ENCODE measurements at places on chromosomes 16 and 17.

- DNase-seq, result no peak
Measured at GRCh38 chr16:75781683-75782343, 55.5 kb upstream of the CPHXL start.

GRCh38 chr16:57898961-57899360 is 72.0 kb downstream of the CNGB1 start:
- no peak for DNase-seq

DNA sequence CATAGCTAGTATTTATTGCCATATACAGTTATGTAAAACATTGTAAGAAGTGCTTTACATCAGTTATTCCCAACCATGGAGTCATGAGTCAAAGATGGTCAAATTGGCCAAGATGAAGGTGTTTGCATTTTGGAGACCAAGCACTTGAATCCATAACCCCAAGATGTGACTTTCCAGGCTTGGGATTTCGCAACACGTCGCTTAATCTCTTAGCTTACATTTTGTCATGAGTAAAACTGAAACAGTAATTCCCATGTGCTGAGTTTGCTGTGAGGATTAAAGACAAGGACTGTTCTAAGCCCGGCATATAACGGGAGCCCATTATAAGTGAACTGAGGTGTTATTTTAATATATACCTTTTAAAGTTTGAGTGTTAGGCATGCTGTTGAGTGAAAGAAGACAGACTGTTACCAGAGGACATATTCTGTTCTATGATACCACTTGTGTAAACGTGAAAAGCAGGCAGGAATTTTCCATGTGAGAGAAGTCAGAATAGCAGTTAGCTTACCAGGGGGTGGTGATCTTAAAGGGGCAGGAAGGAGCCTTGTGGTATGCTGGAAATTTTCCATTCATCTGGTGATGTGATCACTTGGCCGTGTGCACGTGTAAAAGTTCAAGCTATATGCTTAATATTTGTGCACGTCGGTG is 484.9 kb downstream of the WWOX start:
- no peak for DNase-seq

GRCh38 chr17:43718544-43718943 is 40.0 kb downstream of the SOST start:
- no peak for DNase-seq

- no peak for DNase-seq
Measured at GRCh38 chr16:62272035-62272434, 235.8 kb upstream of the CDH8 start.

- DNase-seq, result peak; percentile 48
Measured at GRCh38 chr17:40551879-40552768, 13.1 kb downstream of the CCR7 start.

DNA sequence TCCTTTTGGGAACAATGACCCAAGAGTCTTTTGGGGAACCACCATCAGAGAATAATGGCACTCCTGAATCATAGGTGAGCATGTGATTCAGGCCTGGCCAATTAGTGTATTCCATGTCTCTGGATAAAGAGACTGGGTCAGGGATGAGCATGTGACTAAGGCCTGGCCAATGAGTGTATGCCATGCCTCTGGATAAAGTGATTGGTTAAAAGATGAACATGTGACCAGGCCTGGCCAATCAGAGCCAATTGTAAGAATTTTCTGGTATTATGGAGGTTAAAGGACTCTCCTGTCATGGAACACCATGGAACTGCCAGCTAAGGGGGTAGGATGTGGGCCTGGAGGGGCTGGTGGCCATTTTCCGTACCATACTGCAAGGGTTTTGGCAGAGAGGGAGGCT is 194.3 kb downstream of the C16orf78 start:
- DNase-seq, result no peak

DNA sequence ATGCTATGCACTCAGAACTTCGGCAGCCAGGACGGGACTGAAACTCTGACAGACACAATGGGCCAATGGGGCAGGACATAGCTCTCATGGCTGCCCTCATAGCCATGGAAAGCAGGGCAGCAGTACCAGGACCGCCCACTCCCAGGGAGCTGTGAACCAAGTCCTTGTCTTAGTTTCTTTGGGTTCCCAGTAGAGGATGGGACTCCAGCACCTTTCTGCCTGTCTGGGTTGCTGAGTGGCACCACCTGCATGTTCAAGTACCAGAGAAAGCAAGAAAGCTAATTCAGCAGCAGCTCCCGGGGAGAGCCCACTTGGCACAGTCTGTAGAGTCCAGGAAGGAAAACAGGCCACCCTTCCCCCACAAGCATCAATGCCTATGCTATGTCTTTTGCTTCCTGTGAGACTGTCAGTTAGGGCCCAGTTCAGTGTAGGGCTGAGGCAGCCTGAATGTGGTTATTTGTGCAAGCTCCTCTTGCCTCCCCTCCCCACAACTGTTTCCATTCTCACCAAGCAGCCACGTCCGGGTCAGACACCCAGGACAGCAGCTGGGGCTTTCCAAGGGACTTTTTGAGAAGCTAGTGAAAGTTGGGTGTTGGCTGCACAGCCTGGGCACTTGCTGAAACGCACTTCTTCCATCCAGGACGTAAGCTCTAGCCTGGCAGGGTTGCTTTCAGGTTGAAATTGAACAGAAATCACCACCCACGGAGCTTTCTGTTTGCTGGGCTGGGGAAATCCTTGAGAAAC is 7.8 kb downstream of the SUPT4H1 start:
- no peak for DNase-seq

GRCh38 chr16:21626659-21627277 is 25.6 kb downstream of the IGSF6 start:
- no peak for DNase-seq

- DNase-seq, result no peak
Measured at GRCh38 chr16:65757064-65757463, 609.4 kb upstream of the CDH5 start.

GRCh38 chr16:56861092-56861610 is 3.9 kb upstream of the SLC12A3 start:
- no peak for DNase-seq

DNA sequence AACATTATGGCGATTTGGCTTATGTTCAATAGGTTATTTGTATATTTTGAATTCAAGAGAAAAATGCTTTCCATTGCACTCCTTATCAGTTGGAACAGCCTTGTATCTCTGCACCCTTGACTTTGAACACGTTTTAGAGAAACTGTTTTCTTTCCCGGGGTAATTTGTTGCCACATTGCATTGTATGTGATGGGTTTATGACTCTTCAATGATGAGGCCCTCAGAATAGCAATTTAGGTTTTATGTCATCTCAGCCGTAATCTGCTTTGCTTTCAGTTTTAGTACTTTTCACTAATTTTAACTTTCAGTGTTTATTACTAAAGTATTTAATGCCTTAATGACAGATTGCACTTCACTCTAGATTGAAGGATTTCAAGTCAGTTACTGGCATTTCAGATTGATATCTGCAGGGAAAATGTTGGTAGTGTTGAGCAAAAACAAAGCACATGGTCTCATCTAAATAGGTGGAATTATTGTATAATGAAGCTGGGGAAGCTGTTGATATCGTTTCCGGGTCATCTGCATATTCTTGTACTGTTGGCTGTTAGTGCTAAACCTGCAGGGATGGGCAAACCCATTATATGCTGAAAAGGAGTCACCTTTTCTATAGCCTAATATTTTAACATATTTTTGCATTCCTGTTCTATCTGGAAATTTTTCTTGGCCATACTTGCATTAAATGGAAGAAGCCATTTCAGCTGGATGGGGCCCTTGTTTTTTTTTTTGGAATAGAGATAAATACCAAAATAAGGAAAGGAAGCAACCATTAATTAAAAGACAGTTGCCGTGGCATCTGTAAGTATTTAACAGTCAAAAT is 2.0 kb downstream of the LUC7L3 start:
- DNase-seq, result no peak

DNA sequence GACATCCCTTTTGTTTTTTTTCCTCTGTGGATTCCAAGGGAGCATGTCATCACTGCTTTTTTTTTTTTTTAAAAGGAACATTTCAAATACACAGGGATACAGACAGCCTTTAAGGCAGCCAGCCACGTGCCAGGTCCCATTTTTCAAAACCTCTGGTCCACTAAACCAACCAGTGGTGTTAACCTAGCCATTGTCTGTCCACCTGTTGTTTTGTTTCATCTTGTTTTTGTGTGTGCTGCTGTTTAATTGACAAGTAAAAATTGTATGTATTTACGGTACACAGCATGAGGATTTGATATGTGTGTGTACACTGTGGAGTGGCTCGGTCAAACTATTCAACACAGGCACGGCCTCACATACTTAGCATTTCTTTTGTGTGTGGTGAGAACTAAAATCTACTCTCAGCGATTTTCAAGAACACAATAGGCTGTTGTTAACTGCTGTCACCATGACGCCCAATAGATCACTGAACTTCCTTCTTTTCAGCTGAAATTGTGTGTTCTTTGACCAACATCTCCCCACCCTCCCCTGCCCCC is 19.2 kb downstream of the TMEM114 start:
- DNase-seq, result no peak

DNA sequence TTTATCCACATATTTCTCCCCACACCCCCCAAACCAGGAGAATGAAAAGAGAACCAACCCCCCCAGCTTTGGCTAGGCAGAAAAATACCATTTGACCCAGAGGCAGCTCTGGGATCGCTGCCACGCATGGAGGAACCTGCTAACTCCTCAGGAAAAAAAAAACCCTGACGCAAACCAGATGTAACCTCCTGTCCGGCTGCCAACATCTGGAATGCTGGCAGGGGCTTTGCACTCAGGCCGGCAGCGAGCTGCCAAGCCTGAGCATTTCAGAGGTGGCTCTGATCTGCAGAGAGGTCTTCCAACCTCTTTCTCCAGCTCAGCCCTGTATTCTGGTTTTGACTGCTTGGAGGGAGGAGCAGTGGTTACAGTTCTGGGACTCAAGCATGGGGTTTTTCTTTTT is 8.2 kb downstream of the IGFBP4 start:
- no peak for DNase-seq

DNA sequence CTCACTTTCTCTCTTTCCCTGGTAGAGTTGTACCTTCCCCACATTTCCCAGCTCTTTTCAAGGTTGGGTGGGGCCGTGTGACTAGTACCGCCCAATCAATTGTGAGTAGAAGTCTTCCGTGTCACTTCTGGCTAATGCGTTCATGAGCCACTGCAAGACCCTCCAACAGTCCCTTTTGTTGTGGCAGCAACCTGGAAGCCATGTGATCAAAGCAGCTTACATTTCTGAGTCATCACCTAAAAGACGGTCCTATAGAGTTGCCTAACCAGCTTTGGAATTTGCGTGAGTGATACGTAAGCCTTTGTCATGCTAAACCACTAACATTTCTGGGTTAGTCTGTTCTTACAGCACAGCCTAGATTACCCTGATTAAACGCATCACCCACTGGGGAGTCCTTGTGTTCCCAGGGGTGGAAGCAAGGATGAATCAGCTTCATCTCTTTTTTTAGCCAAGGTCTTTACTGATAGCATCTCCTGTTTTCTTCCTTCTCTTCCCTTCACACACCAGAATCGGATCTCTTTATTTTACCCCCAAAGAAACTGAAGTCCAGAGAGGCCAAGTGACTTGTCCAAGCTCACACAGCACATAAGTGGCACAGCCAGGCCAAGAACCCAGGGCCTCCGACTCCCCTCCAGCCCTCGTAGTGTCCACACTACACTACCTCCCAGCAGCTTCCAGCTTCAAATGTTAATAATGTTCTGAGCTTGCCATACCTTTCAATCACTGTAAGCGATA is 366.3 kb upstream of the XYLT1 start:
- peak; percentile 12 for DNase-seq

GRCh38 chr17:57948555-57949420 is 6.4 kb downstream of the CUEDC1 start:
- DNase-seq, result no peak

DNA sequence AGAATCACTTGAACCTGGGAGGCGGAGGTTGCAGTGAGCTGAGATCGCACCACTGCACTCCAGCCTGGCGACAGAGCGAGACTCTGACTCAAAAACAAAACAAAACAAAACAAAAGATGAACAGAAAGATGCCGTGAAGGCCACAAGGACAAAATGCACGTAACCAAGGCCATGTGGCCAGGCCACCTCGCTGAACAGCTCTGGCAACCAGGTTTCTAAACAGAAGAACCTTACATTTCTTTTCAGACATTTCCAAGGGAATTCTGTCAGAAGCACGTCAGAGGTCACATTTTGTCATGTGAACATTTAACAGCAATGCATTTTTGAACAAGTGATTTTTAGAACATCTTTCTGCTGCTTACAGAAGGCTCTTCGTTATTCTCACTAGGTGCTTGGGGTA is 28.8 kb downstream of the USP22 start:
- no peak for DNase-seq
